ENCODE measurements at places on chromosomes 13 and 19.

DNA sequence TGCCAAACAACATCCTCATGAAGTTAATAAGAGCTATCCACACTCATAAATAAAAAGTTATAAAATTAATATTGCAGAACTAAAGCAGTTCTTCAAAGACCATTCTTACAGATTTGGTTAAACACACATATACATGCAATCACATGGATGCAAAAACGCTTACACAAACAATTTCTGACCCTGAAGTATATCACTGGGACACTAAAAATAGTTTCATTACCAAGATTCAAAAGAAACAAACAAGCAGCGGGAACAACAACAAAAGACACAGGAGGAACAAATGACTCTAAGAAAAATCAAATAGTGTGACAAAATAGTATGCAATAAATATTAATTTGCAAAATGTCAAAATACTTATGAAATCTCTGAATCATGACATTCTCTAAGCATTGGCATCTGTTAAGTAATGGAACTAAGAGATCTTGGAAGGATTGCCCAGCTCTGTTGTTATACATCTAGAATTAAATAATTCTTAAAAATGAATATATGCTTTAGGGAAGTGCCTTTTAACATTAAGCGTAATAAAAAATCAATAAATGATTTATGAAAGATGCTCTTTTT is 132.2 kb downstream of the PCDH9 start:
- DNase-seq = no peak

DNA sequence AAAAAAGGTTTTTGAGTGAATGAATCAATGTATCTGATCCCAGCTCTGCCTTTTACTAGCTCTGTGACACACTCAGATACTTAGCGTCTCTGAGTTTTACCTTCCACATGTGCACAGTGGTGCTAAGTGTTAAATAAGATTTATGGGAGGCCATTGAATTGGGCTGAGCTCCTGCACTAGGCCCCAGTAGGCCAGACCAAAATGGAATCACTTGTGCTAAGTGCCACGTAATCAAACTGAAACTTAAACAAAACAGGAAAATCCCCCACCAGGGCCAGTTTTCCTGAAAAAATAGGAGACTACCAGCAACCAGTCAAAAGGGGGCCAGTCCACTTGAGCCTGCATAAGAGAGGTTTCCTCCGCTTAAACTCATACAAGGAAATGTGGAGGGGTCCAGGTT is 40.9 kb downstream of the GJA3 start:
- no peak for DNase-seq

- no peak for DNase-seq
These were observed 38.1 kb upstream of the POSTN start for GRCh38 chr13:37636701-37637100.

DNA sequence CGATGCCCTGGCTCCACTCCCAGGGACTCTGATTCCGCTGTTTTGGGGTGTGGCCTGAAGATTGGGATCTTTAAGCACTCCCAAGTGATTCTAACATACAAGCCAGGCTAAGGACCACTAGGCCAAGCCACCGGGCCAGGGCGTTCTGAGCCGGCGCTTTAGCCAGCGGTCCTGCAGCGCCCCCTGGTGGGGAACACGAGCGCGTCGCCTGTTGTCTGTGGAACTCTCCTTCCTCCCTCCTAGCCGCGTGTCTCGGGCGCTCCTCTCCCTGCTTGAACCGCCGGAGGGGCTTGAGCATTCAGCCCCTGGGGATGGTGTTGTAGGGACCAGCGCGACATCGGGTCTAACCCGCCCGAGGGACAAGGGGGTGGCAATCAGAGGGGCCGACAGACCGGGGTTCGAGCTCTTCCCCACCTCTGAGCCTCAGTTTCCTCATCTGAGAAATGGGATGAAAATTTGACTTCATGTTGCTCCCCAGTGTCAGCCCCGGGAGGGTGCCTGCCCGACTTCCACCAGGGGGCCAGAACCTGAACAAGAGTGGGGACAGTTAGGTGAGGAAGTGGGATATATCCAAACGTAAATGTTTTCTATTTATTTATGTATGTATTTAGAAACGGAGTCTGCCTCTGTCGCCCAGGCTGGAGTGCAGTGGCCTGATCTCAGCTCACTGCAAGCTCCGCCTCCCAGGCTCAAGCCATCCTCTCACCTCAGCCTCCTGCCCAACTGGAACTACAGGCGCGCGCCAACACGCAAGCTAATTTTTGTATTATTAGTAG is 18.0 kb upstream of the PNMA8B start:
- peak; percentile 65 for DNase-seq

GRCh38 chr13:37349916-37350315 is 244.5 kb upstream of the CSNK1A1L start:
- DNase-seq = no peak

DNA sequence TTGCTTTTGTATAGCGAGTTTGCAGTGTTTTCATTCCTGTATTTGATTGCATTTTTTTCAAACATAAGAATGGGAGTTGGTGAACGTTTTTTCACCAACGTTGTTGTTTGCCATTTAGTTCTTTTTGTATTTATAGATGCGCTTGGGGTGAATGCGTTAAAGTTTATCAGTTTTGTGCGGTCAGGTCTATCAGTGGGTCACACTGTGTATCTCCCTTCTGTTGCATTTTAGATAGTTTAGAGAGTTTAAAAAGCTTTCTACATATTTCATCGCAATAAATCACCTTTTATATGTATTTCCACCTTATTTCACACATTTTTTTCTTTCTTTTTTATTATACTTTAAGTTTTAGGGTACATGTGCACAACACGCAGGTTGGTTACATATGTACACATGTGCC is 16.4 kb downstream of the OR7A5 start:
- no peak for DNase-seq

- DNase-seq = no peak
These were observed 871 bp upstream of the ZNF583 start for GRCh38 chr19:56403261-56403660.

DNA sequence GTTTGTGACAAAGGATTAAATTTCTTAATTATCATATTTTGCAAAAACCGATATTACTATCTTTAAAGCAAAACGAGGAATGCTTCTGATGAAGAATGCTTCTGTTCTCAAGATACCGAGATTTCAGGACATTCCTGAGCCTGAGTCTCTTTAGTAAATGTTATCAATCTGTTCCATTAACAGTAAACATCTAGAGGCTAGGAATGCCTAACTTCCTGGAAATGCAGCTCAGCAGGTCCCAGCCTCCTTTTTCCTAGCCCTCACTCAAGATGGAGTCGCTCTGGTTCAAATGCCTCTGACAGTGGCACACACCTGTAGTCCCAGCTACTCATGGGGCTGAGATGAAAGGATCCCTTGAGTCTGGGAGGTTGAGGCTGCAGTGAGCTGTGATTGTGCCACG is 2.4 kb upstream of the IFNL4 start:
- no peak for DNase-seq

- DNase-seq = peak; percentile 49
These were observed 6.9 kb downstream of the CBARP start for GRCh38 chr19:1230783-1231489.

DNA sequence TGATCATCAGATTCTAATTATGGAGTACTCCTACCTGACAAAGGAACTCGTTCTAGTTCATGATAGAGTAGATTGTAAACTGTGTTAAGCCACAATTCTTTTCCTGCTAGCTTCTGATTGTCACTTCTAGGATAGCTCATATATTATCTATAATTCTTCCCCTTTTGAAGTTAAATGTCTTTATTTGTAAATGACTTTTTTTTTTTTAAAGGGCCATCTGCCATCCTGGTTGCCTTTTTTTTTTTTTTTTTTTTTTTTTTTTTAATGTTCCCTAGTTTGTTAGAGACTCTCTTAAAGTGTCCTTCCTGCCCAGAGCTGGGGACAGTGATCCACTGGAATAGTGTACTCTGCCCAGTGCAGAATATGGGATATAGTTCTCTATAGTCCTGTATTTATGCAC is 4.3 kb downstream of the CHAMP1 start:
- DNase-seq = no peak

GRCh38 chr13:103101901-103102300 is 35.7 kb upstream of the SLC10A2 start:
- no peak for DNase-seq

- no peak for DNase-seq
These were observed 82.1 kb downstream of the CHST8 start for GRCh38 chr19:33703821-33704220.

- no peak for DNase-seq
These were observed 3.0 kb upstream of the UPF1 start for GRCh38 chr19:18828786-18829185.

GRCh38 chr13:103799028-103799427 is 732.8 kb upstream of the SLC10A2 start:
- no peak for DNase-seq

DNA sequence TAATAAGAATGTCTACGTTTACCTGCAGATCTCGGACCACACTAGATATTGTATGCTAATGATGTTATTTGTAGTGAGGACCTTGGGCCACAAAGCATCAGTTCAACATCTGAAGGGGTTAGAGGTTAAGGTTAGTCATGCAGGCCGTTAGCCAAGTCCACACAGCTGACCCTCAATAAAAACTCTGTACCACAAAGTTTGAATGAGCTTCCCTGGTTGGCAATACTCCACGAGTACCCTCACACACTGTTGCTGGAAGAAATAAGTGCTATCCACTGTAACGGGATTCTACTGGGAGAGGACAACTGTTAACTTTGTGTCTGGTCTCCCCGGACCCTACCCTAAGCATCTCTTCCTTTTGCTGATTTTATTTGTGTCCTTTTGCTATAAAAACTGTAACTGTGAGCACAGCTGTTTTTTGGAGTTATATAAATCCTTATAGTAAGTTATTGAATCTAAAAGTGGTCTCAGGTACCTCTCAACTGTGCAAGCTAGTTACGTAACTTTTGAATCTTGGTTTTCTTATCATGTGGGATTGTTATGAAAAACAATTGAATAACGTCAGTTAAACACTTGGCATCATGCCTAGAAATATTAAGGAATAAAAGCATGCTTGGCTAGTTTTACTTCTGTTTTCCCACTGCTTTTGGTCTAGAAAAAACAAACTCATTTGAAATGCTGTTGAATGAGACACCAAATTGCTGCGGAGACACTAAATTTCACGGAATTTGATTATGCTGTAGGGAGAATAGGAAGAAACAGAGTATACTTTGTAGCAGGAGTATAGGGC is 181.5 kb downstream of the DNAJC3 start:
- DNase-seq = no peak

GRCh38 chr19:574658-575526 is 2.5 kb downstream of the BSG start:
- no peak for DNase-seq

GRCh38 chr19:51689751-51690453 is 3.2 kb upstream of the SPACA6 start:
- no peak for DNase-seq

DNA sequence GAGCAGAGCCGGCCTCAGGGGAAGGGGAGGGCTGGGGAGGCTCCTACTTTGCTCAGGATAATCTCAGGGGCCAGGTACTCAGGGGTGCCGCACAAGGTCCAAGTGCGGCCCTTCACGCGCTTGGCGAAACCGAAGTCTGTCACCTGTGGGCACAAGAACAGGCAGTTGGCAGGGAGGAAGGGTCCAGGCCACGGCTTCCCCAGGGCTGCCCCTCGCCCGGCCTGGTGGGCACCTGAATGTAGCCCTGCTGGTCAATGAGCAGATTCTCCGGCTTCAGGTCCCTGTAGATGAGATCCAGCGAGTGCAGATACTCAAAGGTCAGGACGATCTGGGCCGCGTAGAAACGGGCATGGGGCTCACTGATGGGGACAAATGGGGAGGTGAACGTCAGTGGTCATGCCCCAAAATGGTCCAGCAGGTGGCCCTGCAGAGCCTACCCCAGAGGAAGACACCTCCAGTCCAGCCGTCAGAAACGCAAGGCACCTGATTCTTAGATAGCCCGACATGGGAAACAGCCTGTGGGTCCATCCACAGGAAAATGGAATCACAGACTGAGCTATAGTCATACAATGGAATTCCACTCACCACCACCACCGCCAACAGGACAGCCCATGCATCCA is 7.1 kb upstream of the SAMD1 start:
- no peak for DNase-seq

DNA sequence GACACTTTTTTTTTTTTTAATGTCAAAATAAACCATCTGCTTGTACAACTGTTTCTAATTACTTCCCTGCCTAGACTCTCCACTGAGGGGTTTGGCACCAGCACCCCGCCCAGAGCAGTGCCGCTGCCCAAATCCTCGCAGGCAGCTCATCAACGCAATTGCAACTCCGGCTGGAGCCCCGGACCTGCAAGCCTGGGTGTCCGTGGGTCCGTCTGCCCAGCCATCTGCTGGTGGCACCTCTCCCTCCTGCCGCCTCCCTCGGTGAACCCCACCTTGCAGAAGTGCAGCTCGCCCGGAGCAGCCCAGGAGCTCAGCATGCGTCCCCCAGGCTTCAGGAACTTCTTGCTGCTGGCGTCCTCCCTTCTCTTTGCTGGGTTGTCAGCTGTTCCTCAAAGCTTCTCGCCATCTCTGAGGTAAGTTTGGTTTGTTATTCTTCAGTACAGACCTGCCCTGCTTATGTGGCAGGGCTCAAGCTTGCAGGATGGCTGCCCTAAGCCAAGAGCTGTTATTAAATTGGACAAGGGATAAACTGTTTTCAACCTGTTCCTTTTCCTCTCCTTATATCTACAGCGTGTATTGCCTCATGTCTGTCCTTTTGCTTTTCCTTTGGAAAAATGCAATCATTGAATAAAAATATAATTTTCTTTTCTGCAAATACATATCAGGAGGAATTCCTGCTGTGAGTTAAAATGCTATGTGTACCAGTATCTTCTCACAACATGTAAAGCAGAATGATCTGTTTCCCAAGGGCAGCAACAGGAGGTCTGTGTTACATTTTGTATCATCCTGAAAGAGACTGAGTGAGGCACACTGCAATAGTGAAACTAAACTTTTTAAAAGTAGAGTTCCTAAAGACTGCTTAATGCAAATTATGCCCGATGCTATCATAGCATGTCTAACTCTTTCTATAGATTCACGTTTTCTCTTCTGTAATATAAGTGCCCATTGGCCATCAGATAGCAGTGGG is at the start of gene ITGBL1:
Gene ITGBL1, plus strand, starts transcription at position 157 of the 967 bp plus-strand sequence. Its CDS starts 159 bp downstream, at position 316.
- no peak for DNase-seq

- DNase-seq = no peak
These were observed 13.8 kb downstream of the RCBTB1 start for GRCh38 chr13:49571299-49572240.

- no peak for DNase-seq
These were observed 1108.4 kb upstream of the PCDH20 start for GRCh38 chr13:62524061-62524460.

DNA sequence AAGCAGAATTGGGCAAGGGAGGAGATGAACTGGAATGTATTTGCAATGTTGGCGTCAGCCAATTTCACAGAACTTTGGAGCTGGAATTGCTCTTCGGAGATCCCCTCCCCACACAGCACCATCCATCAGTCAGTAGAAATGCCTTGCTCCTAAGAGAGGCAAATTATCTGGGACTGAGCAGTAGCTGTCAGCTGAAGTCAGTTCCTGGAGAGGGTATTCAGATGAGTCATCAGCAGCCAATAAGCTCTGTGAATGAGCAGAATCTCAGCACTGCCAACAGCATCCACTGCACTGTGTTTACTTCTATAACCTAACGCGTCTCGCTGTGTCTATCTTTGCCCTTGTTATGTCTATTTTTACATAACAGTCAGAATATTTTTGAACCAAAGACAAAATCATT is 213.7 kb downstream of the SLITRK5 start:
- DNase-seq = no peak
